ENCODE measurements at places on chromosomes 4 and X. TPM values are rescaled to one million over a fixed set of nuclear protein-coding genes. Genes with fewer than 3 reads are reported as not detected.

- no peak for DNase-seq
Observed at GRCh38 chr4:174869339-174869738, 40.3 kb upstream of the GLRA3 start.

DAPP1 gene
- 24.6 TPM for total RNA-seq

GRCh38 chr4:100386270-100386669, 131.6 kb downstream of the EMCN start:
- no peak for DNase-seq

DNA sequence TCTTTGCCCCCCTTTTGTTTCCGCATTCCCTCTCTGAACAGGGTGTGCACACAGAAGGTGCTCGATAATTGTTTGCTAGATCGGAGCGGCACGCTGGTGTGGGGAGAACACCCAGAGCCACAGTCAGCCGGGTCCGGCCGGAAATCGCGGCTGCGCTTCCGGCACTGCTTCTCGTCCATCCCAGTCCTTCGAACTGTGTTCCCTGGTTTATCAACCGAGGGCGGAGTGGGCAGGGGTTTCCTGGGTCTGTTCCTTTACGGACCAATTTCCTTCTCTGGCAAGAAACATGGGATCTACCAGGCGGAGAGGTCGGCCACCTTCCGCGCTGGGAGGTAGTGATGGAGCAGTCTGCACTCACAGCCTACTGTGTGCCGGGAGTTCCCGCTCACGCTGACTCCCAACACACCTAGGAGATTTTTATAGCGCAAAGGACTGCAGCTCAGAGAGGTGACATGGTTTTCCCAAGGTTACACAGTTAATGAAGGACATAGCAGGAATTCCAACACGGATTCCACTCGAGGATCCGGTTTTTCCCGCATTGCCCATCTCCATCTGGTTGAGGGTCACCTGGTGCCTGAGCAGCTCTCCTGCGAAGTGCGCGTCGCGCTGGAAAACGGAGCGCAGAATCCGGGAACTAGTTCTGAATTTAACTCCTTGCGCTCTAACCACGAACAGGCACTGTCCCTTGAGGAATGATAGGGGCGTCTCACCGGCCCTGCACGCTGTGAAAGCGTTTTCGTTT, 6.8 kb downstream of the MSX1 start:
- no peak for DNase-seq
